ENCODE measurements at places on chromosomes 7 and 10.

DNA sequence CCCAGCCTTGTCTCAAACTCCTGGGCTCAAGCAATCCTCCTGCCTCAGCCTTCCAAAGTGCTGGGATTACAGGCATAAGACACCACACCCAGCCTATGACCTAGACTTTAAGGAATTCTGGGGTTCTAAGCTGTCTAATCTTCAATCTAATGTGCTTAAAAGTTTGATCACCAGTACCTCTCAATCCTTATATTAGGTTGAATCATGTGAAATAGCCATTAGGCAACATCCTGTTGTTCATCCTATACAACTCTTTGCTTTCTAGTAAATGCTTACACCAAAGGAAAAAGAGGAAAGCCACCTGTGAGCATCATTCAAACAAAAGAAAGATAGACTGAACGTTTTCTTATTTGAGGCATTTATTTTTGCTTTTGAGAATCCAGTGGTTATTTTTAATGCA, 56.0 kb downstream of the ATOH7 start:
- DNase-seq: no peak

DNA sequence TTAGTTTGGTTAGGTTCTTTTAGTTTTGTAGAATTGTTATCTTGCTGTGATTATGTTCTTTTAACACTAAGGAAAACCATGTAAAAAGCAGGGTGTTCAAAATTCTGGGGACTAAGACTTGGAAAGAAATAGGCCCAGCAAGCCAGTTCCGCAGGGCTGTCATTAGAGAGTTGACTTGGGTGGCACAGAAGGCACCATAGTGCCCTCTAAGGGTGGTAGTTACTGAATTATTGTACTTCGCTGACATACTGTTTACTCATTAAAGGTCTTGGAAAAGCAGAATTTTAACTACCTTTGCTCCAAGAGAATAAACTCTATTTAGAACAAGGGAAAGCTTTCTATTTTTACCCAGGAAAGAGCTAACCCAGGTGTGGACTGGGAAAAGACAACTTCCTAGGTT, 86.5 kb downstream of the OTUD1 start:
- DNase-seq: no peak

DNA sequence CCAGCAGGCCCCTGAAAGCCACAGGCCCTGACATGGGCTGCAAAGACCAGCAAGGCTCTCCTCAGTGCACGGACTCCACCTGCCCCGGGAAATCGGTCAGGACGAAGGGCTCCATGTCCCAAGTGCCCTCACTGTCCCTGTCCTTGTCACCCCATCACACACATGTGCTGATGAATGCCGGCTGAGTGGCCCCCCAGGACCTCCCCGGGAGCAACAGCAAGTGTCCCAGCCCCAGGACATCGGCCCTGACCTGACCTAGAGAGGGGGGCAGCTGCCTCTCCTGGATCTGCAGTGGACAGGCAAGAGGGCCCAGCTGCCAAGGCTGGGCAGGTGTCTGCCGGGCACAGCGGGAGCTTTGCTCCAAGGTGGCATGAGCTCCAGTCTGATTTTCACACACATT, 49.8 kb downstream of the STK32C start:
- no peak for DNase-seq

GRCh38 chr7:158266426-158266816, 321.2 kb downstream of the PTPRN2 start:
- no peak for DNase-seq

- DNase-seq: no peak
These were observed 60.8 kb upstream of the MEOX2 start for GRCh38 chr7:15747301-15747700.

DNA sequence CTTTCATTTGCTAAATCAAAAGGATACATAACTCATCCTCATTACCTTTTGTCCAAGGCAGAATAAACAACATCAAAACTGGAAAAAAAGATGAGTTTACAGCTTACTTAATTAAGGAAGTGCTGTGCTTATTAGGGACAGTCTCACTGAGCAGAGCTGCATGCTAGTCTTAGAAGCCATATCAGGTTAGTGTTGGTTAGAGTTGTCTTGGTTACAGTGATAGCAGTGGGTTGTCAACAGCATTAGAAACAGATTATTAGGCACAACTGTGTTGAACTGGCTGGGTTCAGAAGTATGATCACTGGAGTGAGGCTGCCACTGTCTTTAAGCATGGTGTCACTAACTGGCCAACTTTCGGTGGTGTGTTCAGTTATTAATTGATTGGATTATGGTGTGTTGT, 503.9 kb upstream of the IGFBP3 start:
- DNase-seq: no peak

DNA sequence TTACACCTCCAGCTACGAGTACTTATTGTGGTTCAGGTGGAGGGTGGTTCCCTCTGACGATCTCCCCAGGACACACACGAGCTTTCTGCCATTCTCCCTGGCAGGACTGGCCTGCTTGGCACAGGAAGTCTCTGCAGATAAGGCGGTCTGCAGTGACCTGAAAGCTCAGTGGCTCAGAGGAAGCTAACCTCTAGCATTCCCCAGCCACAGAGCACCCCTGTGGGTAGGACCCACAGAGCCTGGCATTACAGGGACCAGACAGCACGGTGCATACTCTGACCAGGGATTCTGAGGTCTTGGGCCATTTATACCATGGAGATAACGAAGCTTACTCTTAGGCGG, 1.9 kb upstream of the GPR146 start:
- DNase-seq: no peak

DNA sequence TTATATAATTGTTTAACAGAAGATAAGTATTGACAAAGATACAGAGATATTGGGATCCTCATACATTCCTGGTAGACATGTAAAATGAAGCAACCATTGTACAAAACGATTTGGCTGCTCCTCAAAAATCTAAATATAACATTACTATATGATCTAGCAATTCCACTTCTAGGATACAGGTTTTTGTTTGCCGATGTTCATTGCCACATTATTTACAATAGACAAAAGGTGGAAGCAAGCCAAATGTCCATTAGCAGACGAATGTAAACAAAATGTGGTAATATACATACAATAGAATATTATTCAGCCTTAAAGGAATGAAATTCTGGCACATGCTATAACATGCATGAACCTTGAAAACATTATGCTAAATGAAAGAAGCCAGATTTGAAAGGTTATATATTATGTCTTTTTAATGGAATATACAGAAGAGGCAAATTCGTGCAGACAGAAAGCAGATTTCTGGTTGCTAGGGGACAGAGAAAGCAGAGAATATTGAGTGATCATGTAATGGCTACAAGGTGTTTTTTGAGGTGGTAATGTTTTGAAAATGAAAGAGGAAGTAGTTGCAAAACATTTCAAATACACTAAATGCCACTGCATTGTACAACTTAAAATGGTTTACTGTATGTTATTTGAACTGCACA, 44.9 kb downstream of the POLR1F start:
- no peak for DNase-seq

GRCh38 chr7:132295175-132295574, 281.1 kb downstream of the PLXNA4 start:
- DNase-seq: no peak

DNA sequence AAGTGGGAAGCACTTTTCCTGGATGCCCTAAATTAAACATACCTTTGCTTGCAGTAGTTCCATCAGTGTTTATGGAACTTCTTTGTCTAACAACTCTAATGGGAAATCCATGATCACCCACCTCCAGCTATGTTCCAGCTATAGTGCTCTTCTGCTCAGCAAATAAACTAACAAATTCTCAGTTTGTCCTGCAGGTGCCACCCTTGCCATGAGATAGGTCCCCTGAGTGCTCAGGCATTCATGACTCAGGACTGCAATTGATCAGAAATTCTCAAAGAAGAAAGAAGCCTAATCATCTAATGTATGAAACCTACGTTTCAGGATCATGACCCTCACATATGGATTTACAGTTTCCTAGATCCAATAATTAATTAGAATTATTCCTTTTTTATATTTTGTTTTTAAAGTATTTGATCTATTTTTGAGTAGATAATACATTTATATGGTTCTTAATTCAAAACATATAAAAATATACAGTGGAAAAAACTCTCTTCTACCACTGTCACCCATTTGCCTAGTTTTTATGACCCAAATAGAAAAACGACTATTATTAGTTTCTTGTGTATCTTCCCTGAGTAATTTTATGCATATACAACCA, 48.7 kb upstream of the DYNC1I1 start:
- DNase-seq: no peak

DNA sequence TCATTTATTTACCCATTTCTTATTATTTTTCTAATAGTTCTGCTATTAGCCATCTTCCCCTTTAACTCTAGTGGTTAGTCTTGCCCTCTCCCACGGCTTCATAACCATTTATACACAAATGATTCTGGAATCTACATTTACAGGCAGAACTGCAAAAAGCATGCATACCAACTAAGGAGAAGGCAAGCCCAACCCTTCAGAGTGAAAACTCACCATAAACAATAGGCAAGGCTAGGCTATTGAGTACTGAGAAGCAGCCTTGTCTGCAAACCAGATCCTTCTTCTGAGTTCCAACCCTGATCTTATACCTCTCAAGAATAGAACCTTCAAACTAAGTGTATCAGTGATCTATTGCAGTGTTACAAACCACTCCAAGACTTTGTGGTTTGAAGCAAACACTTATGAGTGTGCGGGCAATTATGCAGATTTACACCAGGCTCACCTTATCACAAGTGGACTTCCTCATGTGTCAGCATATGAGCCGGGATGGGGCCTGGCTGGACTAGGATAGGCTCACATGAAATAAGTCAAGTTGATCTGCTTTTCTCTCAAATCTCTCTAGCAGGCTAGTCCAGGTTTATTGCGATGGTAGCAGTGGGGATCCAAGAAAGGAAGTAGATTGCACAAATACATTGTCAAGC, 896.9 kb upstream of the PHF14 start:
- no peak for DNase-seq

Data from stimulated activated CD4-positive, alpha-beta T cell treated with anti-CD3 and anti-CD28 coated beads, Interleukin-2, amount 100 ng/mL, for 48 hours (primary cell).